ENCODE measurements at places on chromosomes 5 and 9.

DNA sequence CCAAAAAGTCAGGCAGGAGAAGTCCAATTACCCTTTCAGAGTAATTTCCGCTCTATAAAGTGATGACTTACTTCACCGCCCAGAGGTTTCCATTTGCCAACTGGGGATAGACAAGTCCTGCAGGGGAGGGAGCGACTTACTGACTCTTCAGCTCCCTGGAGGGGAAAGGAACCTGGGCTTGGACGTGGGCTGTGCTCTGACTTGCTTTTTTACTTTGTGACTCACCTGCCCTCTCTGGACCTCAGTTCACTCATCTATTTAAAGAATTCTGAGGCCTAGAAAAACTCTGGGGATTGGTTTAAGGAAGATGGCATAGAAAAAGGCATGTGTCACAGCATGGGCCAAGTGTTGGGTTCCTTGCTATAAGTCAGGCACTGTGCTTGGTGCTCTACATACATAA, 180.4 kb upstream of the TRIM32 start:
- no peak for DNase-seq

DNA sequence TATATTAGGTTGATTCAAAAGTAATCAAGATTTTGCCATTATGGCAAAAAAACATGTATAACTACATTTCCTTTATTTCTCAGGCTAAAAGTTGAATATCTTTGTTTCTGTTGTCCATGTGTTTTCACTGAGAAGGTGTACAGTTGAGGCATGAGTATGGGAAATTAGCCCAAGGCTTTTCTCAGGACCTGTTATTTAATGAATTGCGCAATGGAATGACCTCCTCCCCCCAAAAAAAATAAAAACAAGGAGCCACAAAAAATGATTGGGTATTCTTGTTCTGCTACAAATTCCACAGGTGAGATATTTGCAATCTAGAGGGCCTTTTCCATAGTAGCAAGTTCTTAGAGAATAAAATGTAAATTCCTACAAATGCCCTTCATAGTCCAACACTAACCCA, 186.8 kb downstream of the TRPM3 start:
- DNase-seq, result no peak

DNA sequence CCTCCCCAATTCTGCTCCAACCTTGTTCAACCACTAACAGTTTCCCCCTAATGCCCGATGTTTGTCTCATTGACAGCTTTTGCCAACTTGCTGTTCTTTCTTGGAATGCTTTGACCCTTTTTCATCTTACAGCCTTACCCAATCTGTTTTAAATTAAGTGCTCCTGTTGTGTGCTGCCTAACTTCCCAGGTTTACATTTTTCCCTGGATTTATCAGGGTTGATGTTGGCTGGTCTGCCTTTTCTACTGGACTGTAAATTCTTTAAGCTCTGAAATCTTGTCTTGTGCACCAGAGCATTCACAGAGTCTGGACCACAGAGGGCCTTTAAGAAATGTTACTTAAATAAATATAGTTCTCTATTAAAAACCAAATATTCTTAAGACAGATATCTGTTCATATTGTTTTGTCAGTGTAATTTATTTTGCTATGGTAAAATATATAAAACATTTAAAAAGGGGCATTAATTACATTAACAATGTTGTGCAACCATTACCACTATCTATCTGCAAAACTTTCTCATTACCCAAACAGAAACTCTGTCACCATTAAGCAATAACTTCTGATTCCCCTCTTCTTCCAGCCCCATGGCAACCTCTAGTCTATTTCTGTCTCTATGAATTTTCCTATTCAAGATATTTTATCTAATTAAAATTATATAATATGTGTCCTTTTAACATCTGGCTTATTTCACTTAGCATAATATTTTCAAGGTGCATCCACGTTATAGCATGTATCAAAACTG, 73.0 kb downstream of the OSTF1 start:
- no peak for DNase-seq

- DNase-seq, result no peak
Measured at GRCh38 chr9:20291201-20291600, 331.1 kb downstream of the MLLT3 start.

DNA sequence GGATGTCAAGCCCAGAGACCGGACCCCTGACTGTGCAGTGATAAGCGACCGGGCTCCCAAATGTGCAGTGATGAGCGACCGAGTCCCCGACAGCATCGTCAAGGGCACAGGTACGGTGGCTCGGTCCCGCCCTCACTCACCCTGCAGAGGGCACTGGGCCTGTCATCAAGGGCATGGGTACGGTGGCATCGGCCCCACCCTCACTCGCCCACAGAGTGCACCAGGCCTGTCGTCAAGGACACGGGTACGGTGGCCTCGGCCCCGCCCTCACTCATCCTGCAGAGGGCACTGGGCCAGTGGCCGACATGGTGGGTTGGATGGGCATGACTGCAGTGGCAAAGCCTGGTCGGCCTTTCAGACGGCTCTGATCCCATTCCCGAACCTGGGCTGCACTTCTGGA, 9.7 kb upstream of the LRRC14B start:
- no peak for DNase-seq

- DNase-seq, result no peak
Measured at GRCh38 chr5:168364151-168364661, 72.8 kb downstream of the WWC1 start.

GRCh38 chr5:178057839-178058238, 55.5 kb upstream of the N4BP3 start:
- DNase-seq, result no peak

DNA sequence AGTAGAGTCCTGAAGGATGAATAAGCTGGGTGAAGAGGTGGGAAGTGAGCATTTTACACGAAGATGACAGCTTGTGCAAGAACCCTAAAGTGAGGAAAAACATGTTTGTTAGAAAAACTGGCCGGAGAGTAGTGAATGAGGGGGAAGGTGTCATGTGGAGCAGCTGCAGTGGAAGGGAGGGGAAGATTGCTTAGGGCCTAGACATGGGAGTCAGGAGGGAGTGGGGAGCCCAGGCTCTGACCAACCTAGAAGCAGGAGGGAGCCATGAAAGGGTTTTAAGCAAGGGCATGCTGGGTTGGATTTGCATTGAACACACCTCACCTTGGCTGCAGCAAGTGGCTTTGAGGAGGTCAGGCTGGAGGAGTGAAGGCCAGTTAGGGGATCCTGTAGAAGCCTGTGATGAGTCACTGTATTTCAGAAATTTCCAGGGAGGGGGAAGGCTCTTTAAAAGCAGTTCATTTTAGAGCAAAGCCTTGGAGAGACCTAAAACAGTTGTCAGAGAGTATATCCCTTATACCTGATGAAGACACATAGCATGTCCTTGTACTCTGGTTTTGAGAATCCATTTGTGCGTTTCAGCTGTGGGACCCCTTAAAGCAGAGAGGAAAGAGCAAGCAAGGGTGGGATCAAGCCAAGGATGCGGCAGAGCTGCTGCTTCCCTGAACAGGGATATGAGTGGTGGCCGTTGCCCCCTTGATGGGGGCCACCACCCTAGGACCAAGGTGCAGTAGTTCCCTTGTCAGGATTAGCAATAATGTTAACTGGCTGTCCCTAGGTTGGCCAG, 45.4 kb downstream of the ANGPTL2 start:
- DNase-seq, result no peak

- no peak for DNase-seq
Measured at GRCh38 chr9:77449240-77450084, 198.7 kb downstream of the GNA14 start.

- DNase-seq, result peak; percentile 48
Measured at GRCh38 chr9:133163504-133164172, at the start of gene GBGT1. Gene GBGT1 (minus strand): TSS chr9:133163914. CDS start chr9:133162412, 1,502 bp downstream.

DNA sequence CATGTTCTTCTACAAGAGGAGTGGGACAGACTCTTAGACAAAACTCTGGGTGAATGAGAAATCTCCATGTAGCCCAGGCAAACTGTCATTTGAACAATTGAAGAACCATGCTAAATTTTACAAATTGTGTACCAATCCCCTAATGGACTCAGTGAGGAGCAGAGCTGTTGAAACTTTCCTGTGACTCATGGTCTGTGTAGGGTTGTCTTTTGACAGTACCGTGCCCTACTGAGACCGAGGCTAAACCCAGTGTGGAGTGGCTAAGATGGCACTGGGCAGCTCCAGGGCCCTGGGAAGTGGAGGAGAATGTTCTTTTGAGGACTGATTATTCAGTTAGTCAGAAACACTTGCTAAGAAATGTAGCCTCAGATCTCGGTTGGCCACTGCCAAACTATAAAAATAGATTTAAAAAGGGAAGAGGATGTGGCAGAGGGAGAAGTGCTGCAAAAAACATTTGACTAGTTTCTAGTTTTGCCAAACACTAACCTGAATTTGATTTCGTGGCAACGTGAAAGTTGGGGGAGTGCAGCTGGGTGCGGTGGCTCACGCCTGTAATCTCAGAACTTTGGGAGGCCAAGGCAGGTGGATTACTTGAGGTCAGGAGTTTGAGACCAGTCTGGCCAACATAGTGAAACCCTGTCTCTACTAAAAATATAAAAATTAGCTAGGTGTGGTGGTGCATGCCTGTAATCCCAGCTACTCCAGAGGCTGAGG, 24.7 kb downstream of the POU4F3 start:
- peak; percentile 4 for DNase-seq

DNA sequence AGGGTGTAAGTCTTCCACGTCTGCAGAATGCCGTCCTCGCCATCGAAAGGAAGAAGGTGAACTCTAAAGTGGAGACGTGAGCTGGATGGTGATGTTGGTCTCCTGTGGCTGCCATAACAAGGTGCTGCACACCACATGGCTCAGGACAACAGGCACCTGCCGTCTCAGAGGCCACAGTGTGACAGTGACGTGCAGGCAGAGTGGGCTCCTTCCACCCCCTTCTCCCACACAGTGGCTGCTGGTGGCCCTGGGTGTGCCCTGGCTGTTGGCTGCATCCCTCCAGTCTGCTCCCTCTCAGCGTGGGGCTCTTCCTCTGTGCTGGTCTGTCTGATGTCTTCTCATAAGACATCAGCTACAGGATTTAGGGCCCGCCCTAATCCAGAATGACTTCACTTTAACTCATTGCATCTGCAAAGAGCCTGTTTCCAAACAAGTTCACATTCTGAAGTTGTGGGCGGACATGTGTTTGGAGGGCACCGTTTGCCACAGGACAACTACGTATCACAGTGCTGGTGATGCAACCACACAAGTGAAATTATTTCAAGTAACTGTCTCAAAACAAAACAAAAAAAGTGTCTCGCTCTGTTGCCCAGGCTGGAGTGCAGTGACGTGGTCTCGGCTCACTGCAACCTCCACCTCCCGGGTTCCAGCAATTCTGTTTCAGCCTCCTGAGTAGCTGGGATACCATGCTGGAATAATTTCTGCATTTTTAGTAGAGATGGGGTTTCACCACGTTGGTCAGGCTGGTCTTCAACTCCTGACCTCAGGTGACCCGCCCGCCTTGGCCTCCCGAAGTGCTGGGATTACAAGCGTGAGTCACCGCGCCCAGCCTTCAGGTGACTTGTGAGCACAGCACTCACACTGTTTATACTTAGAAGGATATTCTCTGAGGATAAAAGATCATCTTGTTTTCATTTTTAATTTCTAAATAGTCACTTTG, 31.2 kb upstream of the CLPTM1L start:
- no peak for DNase-seq

- no peak for DNase-seq
Measured at GRCh38 chr5:77146896-77147295, 59.8 kb upstream of the ZBED3 start.

DNA sequence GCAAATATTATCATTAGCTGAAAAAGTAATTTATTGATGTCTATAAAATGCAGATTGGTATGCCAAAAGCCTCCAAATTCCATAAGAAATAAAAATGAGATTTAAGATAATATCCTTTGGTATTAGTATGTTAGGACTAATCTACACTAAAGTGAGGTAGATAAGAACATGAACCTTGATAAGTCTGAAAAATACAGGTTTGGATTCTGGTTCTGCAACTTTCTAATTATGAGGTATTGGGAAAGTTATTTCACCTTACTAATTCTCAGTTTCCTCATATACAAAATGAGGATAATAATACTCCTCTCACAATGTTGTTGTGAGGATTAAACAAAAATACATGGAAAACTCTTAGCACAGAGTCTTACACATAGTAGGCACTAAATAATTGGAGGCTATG, 300.1 kb downstream of the NNT start:
- no peak for DNase-seq

DNA sequence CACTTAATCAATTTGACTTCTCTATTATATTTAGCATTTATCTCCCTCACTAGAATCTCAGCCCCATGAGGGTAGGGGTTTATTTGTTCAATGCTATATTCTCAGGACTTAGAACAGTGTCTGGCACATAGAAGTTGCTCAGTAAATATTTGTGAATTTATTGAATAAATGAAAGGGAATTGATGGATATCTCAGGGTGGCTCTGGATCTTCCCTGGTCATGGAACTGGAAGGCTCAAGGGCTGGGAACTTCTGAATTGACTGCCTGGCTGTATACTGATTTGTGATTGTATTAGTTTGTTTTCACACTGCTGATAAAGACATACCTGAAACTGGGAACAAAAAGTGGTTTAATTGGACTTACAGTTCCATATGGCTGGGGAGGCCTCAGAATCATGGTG, 57.2 kb downstream of the KIF4B start:
- DNase-seq, result no peak

DNA sequence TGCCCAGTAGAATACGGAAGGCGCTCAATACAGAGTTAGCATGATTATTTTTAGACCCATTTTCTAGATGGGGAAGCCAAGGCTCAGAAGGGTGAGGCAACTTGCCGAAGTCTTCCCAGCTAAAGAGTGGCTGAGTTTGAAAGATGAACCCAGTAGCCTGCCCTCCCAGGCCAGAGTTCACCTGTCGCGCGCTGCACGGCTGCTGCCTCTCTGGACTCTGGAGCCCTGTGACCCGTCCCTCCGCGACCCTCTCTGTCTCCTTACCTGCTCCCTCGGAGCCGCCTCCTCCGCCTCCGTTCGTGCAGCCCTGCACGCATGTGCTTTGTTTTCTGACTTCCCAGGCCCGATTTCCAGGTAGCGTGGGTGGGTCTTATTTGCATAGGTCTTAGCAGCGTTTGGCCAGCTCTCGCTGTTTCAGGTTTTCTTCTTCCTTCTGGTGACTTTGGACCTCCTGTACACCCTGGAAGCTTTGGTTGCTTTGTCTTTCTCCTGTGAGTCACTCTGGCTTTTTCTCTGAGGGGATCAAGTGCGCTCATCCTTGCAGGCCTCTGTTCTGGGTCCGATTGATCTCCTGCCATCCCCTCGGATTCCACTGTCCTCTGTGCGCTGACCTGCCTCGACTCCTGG, at the start of gene RNF183:
RNF183 (minus strand) TSS at position 585 of the 627 bp plus-strand sequence. CDS start 5,192 bp downstream, outside the sequence.
- no peak for DNase-seq

DNA sequence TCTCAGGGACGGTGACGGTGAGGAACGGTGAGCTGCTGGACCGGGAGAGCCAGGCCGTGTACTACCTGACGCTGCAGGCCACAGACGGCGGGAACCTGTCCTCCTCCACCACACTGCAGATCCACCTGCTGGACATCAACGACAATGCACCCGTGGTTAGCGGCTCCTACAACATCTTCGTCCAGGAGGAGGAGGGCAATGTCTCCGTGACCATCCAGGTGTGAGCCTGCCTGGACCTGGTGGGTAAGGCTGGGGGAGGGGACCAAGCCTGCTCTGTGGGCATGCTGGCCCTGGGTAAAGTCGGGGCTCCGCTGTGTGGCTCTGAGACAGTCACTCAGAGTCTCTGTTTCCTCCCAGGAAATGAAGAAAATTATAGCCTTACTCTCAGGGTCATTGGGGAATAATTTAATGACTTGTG, 29.3 kb downstream of the CDHR2 start:
- DNase-seq, result no peak

Measured in globus pallidus (tissue), 1 donor.